ENCODE measurements at places on chromosomes 4 and X.

DNA sequence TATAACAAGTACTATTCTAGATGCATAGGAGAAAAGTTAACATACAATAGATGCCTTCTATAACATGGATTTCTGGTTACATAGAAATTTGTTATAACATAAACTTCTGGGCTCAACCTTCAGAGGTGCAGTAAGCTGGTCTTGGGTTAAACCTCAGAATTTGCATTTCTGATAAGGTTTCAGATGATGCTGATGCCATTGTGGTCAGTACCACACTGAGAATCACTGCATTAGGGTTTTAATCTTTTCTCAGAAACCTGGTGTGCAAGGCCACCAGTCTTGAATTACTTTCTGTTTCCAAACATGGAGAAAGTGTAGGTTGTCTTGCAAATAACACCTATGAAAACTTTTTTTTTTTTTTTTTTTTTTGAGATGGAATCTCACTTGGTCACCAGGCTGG, 146.2 kb downstream of the SPOCK3 start:
- no peak for DNase-seq

DNA sequence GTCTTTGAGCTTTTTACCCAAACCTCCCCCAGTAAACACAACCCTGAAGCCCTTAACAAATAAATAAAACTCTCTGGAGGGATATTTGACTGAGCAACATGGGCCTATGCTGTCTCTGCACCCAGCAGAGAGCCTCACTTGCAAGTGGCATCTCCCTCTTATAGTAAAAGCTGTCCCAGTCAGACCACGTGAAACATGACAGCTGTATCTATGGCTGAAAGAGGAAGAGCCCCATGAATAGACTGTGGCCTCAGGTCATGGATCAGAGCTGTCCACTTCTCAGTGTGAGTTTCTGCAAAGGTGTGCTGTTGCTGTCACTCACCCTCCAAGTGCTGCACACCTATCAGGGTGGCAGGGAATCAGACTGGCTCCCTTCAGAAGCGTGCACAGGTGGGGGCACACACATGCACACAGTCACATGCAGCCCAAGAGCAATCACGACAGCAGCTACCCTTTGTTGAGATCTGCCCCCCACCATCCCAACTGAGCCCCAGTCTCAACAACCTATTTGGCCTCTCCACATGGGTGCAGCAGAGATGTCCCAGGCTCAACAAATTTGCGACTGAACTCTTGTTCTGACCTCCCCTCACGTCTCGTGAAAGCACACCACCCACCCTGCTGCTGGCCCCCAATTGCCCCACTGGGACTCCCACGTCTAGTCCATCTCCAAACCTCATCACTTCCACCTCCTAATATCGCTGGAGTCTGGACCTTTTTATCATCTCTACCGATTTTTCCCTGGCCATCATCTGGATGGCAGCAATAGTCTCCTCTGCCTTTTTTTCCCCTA, 45.6 kb downstream of the NAT8L start:
- DNase-seq: no peak

DNA sequence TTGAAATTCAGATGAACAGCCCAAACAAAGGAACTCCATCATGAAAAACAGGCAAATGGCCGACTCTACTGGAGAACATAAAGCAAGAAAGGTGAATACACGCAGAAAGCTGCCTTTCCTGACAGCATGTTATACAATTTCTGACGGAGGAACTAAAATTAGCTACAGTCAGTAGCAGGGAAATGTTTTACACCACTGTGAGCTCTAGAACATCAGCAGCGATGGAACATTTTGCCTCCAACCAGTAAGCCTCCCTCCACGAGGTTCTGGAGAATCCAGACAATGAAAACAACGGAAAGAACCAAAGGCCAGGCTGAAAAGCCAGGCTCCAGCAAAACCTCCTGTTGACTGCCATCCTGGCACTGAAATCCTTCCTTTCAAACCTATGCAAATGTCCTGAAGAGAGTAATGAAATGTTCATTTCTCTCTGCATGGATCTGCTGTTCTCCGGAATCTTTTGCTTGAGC, 78.9 kb downstream of the IRF2 start:
- no peak for DNase-seq

- no peak for DNase-seq
Measured at GRCh38 chr4:7186516-7187167, 5.7 kb upstream of the SORCS2 start.

GRCh38 chr4:139018971-139019758, 3.6 kb downstream of the NOCT start:
- DNase-seq: no peak

DNA sequence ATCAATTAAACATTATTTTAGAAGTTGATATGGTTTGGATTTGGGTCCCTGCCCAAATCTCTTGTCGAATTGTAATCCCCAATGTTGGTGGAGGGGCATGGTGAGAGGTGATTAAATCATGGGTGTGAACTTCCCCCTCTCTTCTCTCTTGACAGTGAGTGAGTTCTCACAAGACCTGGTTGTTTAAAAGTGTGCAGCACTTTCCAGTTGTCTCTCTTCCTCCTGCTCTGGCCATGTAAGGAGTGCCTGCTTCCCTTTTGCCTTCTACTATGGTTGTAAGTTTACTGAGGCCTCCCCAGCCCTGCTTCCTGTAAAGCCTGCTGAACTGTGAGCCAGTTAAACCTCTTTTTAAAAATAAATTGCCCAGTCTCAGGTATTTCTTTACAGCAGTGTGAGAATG, 141.4 kb downstream of the GALNTL6 start:
- no peak for DNase-seq

DNA sequence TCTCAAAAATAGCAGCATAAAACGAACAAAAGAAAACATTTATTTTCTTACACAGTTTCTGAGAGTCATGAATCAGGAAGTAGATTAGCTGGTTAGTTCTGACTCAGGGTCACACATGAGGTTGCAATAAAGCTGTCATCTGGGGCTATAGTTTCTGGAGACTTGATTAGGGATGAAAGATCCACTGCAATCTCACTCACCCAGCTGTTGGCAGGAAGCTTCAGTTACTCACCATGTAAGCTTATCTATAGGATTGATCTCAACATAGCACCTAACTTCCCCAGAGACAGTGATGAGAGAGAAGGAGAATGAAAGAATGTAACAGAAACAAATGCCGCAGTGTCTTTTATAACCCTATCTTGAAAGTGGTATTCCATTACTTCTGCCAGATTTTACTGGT, 435.5 kb downstream of the GABRG1 start:
- no peak for DNase-seq

GRCh38 chr4:146550161-146550560, 28.4 kb upstream of the SLC10A7 start:
- no peak for DNase-seq

GRCh38 chr4:4430492-4431195, 43.7 kb downstream of the NSG1 start:
- DNase-seq: no peak

GRCh38 chr4:6781113-6781512, 1.4 kb upstream of the KIAA0232 start:
- no peak for DNase-seq

All from NCI-H2107 (cell line).